SJSA1 (cell line): ENCODE measurements at places on chromosomes 3 and 15. TPM values are rescaled to one million over a fixed set of nuclear protein-coding genes. Genes with fewer than 3 reads are reported as not detected.
A peak's percentile ranks its signal among the peaks of the same experiment; 100 is the strongest.

GRCh38 chr15:58856086-58856485, 77.4 kb downstream of the SLTM start:
- DNase-seq: peak; percentile 78

DNA sequence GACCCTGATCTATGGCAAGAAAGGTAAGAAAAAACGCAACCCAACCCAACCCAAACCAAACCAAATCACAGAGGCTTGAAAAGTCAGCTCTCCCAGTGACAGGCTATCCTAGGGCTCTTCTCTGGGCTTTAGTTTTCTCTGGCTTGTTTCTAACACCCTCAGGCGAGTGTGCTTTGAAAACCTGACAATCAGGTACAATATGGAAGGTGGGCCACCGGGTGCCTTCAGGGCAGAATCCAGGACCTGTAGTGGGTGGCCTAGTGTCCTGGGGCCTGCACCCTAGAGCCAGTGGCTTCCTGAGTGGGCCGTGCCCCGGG, 46.8 kb downstream of the BHLHE40 start:
- DNase-seq: no peak

DNA sequence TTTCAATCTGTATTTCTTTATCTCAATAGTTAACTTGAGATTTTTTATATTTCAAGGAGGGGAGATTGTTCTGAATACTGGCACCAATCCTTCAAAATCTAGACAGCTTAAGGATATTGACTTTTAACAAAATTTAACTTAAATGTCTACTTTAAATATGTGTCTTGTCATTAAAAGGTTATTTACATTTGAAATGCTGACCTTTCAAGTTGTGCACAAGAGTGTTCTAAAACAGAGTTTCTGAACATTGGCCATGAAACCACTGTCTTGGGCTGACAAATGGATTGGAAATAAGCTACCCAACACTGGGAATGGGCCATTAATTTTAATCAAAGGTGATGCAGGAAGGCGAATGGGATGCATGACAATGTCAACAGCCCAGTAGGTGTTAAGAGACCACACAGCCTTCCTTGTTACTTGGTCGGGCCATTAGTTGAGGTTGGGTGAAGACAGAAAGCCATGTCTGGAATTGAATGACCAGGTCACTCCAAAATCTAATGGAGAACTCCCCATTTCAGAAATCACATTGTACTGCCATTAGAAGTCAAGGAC, 128.5 kb downstream of the CDIN1 start:
- no peak for DNase-seq

DNA sequence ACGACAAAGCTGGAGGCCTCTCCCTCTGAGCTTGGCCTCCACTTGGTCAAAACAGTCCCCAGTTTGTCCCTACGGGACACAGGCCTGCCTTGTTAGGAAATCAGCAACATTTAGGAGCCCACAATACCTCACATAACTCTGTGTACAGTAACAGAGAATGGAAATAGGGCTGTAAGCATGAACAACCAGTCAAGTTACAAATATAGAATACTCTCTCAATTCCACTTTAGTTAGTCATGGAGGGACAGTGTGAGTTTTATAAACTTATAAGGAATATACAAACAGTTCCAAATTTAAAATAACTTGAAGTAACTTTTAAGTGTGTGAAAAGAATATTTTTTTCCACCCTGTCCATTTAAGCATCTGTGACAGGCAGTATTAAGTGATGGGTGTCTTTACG, 129.4 kb downstream of the PGPEP1L start:
- no peak for DNase-seq

- DNase-seq: no peak
These were observed 97.4 kb downstream of the SLC9A9 start for GRCh38 chr3:143750841-143751240.

- no peak for DNase-seq
These were observed 553 bp upstream of the RTP4 start for GRCh38 chr3:187367561-187368103.

- DNase-seq: no peak
These were observed 69.8 kb downstream of the CD200R1L start for GRCh38 chr3:112776836-112777235.

GRCh38 chr3:197458906-197459470, 96.8 kb downstream of the BDH1 start:
- no peak for DNase-seq

DNA sequence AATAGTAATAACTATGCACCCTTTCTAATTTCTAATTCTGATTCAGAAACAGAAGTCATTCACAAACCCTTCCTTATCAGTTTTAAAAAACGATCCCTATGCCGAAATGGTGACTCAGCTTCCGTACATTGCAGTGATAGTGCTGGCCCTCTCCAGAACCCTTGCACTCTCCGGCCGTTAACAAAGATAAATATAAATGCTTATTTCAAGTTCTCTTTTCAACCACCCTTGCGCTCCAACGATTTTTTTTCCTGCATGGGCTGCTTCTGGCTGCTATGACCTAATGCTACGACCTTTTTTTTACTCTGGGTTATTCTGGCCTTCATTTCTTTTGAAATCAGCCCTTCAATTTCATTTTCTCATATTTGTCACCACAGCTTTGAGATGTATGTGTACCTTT, 646.2 kb downstream of the NTRK3 start:
- DNase-seq: no peak

DNA sequence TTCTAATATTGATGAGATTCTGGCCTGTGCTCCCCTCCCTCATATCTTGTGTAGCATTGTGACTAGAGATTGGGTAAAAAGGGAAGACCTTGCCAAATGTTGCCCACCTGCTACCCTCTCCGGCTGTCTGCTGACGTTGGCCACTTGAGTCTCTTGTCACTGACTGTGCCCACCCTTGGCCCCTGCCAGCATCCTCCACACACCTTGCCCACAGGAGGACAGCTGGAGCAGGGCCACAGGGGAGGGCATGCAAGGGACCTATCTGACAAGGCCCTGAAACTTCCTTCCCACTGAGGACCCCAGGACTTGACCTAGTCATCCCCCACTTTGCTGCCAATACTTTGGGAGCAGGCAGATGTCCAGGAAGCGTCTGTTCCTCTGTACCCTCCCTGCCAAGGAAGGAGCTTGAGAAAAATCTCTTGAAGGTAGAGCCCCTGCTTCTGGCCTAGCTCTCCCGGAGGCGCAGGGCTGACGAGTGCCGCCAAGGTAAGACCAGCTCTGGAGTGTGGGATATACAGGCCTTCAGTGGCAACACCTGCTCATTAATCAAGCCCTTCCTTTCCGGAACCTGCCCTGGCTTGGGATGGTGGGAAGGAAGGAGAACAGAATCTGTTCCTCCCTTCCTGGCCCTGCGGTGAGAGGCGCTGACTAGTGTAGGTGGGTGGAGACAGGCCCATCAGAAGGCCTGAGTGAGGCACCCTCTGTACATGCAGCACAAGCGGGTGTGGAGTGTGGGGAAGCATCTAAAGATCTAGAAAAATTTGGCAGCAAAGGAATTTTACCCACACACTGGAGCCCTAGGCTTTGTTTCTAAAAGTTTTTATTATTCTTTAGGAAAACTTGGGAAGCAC, 4.9 kb upstream of the PAK6 start:
- DNase-seq: no peak

- no peak for DNase-seq
These were observed 196.3 kb upstream of the PLSCR5 start for GRCh38 chr3:146801492-146801891.

DNA sequence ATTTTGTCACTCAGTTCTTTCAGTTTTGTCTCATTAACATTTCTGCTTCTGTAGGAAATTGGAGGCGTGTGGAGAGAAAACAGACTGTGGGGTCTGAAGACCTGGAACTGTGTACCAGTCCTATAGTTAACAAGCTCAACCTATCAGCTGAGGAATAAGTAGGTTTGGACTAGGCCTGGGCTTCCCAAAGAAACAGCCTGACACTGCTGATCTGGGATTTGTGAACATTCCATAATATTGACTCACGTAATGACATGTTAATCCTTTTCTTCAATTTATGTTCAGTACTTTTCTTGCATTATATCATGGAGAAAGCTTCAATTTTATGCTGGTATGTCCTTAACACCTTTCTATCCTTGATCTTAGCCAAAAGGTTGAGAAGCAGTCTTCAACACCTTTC, 181.6 kb upstream of the RORA start:
- no peak for DNase-seq

DNA sequence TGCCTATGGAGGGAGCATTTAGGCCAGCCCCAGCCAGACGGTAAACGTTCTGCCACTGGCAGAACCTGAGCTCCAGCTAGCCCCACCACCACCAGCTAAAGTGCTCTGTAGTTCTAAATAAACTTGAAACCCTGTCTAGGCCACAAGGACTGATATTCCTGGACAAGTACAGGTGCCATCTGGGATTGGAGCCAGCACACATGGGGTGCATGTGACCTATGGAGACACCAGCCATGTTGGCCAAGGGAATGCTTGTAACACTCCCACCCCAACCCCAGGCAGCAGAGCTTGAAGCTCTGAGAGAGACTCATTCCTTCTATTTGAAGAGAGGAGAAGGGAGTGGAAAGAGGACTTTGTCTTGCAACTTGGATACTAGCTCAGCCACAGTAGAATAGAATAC, 284.5 kb upstream of the DCBLD2 start:
- no peak for DNase-seq

DNA sequence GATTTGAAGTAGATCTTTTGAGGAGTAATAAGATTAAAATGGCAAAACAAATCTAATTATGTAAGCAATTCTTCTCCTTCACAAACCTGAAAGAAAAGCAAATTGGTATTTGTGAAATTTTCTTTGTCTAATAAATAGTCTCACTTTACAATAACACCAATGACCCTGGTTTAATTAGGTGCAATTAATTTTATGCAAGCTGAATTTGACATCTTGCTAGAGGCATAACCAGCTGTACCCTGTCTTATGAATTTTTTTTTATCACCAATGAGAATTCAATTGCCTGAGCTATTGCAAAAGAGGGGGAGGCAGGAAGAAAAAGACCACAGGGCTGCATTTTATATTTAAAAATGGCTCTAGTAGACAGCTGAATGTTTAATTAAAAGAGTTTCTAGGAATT, 113.5 kb upstream of the IL12A start:
- DNase-seq: no peak

DNA sequence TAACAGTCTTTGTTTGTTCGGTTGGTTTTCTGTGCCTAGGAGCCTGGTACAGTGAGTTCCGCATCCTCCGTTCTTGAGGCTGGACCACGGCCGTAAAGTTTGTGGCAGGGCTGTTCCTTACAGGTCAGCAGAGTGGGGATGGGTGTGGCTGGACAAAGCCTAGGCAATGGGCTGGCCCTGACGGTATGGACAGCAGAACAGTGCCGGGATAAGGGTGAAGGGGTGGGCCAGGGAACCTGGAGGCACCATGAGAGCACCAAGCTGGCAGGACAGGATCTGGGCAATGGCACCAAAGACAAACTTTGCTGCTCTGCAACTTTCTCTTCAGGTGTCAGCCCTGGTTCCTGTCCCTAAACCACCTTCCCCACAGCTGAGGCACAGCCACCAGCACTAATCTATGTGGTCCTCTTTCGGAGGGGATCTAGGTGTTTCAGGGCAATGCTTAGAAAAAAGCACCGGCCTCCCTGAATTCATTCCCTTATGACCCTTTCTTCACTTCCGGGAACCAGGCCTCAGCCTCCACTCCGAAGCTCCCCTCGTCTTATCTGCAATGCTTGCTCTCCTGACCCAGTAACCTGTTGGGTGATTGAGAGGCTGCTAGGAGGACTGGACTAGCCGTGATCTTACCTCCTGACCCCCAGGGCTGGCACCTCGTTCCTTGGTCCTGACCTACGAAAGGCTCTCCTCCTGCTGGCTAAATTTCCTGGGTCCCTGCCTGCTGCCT, 54.4 kb downstream of the KLHL6 start:
- DNase-seq: no peak

GRCh38 chr3:3141939-3142338, 15.2 kb downstream of the TRNT1 start:
- DNase-seq: no peak

GRCh38 chr3:183098536-183099025, 715 bp downstream of the MCCC1 start:
- no peak for DNase-seq

DNA sequence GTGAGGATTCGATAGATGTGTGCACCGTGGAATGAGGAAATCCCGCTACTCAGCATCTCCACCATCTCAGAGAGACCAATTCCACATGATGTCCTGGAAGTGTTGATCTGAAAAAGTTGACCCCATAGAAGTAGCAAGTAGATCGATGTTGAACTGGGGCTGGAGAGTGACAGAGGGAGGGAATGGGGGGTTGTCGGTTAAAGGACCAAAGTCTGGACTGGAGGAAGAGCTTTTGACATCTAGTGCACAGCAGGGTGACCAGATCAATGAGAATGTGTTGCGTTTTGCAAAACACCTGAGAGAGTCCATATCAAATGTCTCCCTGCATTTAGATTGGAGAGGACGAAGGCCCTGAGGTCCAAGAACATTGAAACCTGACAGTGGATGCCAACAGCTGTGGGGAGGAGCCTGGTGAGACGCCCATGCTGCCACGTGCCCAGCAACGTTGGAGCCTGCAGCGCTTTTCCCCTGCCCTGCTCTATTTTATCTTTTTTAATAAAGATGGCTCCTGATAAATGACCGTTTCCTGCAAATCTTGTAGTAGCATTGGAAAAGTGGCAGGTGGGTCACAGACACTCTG, 30.1 kb upstream of the RPL32 start:
- no peak for DNase-seq

GRCh38 chr3:46711305-46711704, 6.4 kb downstream of the PRSS50 start:
- DNase-seq: no peak

GRCh38 chr3:43865351-43865750, 174.6 kb downstream of the ABHD5 start:
- no peak for DNase-seq

DNA sequence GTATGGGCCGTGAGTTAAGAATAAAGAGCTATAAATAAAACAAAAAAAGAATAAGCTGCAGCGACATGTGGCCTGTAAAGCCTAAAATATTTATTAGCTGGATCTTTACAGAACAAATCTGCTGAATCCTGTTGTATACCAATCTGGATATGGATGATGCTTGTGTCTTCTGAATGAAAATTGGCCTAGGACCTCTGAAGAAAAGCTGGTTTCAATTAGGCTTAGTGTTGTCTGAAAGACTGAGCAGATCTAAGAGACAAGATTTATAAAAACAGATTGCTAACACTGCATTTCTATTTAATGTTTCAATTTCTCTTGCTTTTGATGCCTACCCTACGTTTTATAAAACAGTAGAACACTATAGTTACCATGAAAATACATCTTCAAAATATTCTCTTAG, 57.9 kb downstream of the ST3GAL6 start:
- DNase-seq: no peak

Gene CPN2
- not detected in 2 replicates for total RNA-seq

Gene NUSAP1
- 175 and 251 TPM in 2 replicates for total RNA-seq

Gene HOMER2
- 0.41 and 1.2 TPM in 2 replicates for total RNA-seq

Gene TAMM41
- total RNA-seq: 4.3 and 8.1 TPM in 2 replicates

Gene KLHL24
- total RNA-seq: 5.9 and 14.9 TPM in 2 replicates

Gene C3orf62
- 0.50 and 2.1 TPM in 2 replicates for total RNA-seq
